ENCODE measurements at places on chromosomes 3 and 15. TPM values are rescaled to one million over a fixed set of nuclear protein-coding genes. Genes with fewer than 3 reads are reported as not detected.

- no peak for DNase-seq
Observed at GRCh38 chr3:52298149-52299098, 10.8 kb downstream of the GLYCTK start.

The SCAMP5 gene
- 6.6 TPM for total RNA-seq

The GPR62 gene
- total RNA-seq: not detected

DNA sequence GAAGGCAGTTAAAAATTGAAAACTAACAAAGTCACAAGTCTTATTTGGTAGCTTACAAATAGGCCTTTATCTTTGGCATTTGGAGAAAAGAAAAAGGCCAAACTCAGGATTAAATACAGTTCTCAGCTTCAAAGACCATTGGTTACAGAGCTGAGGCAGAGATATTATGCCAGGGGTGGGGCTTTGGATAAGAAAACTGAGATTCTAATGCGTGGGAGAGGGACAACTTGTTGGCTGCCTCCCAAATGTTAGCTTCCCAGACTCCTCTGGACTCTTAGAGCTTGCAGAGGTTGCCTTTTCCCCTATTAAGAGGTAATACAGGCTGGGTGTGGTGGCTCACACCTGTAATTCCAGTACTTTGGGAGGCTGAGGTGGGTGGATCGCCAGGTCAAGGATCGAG is 231.8 kb downstream of the SQOR start:
- DNase-seq: no peak

DNA sequence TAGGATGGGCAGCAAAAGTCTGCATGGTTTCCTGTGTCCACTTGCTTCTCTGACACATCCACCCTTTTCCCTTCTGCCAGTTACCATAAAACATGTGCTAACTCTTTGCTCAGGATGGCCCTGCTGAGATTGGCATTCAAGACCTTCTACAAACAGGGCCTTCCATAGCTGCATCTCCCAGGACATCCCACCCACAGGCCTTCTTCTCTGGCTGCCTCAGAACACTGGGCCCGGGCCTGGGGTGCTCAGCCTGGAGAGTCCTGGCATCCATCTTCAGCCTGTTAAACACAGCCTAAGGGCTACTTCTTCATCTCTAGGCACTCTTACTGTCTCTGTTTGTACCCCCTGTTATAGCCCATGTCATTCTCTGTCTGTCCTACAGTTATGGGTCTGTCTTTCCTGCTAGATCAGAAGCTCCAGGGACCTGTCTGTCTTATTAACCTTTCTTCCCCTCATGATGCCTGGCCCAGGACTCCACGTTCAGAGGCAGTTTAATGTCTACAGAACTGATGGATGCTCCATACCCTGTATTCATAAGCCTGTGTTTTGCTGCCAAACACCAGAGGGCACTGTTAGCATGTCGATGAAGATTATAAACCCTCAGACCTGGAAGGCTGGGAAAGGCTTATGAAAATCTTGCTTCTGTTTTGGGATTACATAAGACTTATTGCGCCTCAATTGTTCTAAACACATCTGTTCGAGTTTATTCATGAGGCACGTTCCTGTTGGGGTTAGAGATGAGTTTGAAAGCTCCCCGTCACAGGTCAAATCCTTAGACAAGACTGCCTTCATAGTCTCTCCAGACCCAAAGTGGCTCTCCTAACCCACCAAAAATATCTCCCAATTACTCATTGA is 16.5 kb downstream of the SEMA3G start:
- no peak for DNase-seq

- DNase-seq: no peak
Observed at GRCh38 chr15:63923993-63924950, 90.5 kb upstream of the HERC1 start.

DNA sequence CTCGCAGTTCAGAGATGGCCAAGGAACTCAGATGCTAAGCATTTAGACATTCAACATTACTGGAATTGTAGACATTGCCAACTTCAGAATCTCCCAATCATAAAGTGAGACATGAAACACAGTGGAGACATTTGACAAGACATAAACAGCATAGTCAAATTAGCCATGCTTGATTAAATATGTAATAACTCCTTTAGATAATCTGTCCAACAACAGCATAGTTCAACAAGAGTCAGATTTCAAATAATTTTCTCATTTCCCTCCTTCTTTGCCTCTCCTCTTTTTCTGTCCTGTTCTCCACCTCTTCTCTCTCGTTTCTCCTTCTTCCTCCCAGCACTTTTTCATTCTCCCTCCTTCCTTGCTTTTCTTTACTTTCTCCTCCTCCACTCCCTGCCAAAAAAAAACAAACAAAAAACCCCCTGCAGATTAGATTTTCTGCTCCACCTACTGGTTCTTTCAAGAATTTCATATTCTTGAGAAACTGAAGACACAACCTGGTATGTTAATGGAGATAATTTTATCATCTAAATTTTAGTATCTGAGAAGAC is 20.2 kb downstream of the CPOX start:
- no peak for DNase-seq

DNA sequence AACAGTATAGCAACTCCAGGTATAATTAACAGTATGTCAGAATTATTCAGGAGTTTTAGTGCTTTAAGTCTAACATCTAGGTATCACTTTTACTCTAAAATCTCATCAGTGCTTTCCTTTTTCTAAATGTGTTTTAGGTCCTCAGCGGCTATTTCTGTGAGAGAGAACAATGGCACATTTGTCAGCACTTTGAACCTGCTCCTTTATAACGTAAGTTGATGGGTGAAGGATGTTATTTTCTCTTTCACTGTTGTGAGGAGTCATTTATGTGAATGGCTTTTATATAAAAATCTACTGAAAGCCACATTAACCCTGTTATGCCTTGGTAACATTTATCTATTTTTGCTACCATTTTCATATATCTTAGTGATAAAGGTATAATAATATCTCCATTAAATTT is 22.8 kb downstream of the ZPLD1 start:
- no peak for DNase-seq
